ENCODE measurements at places on chromosomes 7 and 10.

GRCh38 chr7:49346195-49346899 lies 422.0 kb downstream of the CDC14C start:
- DNase-seq, result no peak

GRCh38 chr10:126147866-126148587 lies 240.2 kb downstream of the ADAM12 start:
- DNase-seq, result no peak

DNA sequence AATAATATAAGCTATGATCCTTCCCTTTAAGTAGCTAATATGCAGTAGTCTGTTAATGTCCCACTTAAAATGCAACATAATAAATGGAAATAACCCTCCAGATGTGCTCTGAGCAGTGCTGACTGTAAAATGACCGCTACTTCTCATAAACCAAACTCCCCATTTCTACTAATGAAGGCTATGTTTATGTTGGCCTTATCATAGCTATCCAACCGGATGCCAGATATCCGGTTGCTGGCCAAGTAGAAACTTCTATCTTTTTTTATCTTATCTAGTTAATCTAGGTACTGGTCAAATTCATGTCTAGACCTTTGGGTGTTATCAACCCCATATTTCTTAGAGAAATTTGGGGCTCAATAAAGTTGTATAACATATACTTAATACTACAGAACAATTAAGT lies 56.6 kb downstream of the CHRM2 start:
- no peak for DNase-seq

- DNase-seq, result peak; percentile 88
Measured at GRCh38 chr7:7257899-7258692, 75.8 kb downstream of the C1GALT1 start.

- DNase-seq, result no peak
Measured at GRCh38 chr10:103807996-103808395, 47.4 kb downstream of the SH3PXD2A start.

GRCh38 chr7:107048783-107049418 lies 4.4 kb downstream of the PRKAR2B start:
- DNase-seq, result no peak

DNA sequence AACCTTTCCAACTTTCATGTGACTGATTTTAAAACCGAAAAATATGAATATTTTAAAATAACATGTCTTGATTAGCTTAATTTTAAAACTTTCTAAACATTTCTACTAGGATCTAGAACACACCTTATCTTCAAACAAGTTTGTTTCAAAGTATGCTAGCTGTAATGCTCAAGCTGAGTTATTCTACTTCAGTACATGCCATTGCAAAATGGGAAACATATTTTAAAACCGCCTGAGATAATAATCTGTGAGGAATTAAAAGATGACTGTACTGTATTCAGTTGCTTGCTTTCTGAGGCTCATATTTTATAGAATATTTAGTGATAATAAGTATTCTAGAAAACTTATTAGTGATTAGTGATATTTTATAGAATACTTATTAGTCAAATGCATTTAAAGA lies 99.6 kb downstream of the LMBR1 start:
- DNase-seq, result no peak

DNA sequence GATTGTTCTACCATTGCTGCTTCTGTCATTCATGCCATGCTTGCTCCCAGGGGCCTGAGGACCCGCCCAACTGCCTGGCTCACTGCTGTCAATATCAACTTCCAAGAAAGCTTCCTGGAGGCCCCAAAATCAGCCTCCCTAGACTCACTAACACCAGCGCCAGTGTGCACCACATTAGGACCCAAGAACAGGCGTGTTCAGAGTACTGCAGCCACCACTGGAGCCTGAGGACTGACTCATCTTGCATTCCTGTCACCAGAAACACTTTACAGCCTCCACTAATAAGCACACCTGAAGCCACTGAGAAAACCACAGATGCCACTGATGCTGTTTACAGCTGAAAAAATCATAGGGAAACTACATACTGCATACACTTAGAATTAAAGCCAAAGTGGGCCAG lies 1284.3 kb downstream of the TYW1 start:
- no peak for DNase-seq

DNA sequence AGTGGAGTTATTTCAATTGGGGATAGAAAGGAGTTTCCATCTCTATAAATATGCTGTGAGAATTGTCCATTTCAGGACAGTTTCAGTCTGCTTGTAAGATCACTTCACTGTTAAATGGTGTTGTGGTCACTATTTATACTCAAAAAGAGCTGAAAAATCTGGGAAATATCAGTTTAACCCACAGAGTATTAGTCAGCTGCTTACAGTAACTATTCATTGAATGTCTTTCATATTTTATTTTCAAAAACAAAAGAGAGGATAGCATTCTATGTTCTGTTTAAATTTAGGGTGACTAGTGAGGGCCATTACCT lies 85.4 kb upstream of the PLXDC2 start:
- no peak for DNase-seq

DNA sequence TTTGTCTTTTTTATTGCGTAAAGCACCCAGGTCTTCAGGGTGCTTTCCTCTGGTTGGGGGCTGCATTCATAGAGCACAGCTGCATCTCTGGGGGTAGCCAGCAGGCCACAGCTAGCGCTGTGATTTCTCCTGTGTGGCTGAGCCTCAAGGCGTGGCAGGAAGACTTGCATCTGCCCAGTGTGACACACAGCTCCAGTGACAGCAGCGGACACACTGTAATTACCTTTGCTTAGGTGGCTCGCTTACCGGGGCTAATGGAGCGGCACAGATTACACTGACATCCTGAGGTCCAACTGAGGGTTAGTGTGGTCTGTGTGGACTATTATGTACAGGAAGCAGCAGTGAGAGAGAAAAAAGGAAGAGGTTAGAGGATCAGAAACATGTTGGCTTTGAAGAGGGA lies 27.1 kb downstream of the ABCB4 start:
- DNase-seq, result no peak

DNA sequence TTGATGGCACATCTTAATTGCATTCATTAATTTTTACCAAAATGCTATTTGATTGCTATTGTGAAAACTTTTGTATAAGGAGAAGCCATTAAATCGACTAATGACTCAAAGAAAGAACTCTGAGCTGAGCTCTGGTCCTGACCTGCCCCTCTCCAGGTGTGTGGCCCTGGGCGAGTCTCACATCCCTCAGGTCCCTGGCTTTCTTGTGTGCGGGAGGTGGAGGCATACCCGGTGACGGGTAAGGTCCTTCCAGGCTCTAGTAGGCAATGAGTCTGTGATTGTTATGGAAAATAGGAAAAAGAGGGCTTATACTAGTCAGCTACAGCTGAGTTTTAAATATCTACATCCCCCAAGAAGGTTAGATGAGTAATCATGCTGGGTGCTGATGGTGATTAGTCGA lies 248.1 kb downstream of the GATA3 start:
- DNase-seq, result no peak

DNA sequence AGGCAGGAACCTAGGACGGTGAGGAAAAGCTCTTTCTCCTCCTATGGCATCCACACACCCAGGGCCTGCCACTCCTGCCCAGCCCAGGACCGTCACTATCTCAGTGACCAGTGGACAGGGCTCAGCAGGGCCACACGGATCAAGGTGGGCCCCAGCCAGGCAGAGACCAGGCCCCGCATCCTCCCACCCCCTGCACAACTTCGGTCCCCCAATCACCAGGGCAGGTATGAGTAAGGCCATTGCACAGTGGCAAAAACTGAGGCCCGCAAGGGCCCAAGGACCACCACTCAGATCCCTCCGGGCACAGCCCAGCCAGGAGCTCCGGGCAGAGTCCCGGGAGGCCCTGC lies 30.3 kb downstream of the OAT start:
- no peak for DNase-seq

- DNase-seq, result no peak
Measured at GRCh38 chr7:43869867-43870240, 537 bp upstream of the MRPS24 start.

DNA sequence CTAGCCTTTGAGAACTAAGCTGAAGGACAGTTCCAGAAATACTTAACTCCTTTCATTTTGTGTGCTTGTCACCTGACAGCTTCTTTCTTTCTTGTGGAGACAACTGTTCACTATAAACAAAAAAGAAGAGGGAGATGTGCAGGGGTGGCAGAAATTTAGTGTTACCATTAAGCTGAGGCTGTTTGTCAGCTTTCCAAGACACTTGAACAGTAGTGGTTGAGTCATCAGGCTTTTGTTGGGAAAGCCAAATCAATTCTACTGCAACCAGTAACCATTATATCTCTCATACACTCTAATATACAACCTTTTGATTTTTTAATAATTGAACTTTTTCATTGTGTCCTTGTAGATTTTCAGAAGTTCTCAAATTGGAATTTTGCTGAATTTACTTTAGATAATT lies 75.3 kb downstream of the POLL start:
- DNase-seq, result no peak

- no peak for DNase-seq
Measured at GRCh38 chr7:91327346-91327745, 63.1 kb downstream of the FZD1 start.

DNA sequence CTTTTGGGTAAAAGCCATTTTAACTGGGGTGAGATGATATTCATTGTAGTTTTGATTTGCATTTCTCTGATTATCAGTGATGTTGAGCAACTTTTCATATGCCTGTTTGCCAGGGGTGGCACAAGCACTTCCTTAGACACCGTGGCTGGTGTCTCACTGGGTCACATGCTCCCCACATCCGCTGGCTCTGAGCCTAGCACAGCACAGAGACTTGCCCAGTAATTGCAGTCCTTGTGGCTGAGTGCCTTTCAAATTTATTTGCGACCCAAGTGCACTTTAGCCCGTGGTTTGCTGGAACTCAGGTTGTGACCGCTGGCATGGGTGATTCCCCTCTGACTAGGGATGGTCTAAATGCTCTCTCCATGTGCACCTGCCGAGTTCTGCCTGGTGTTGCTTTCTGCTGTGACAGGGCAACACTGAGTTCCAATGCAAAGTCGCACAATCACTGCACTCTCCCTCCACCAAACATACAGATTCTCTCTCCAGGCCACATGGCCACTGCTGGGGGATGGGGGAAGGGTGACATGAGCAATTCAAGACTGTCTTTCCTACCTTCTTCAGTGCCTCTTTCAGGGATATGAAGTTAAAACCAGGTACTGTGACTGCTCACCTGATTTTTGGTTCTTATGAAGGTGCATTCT lies 66.5 kb downstream of the ZNF277 start:
- DNase-seq, result peak; percentile 33

DNA sequence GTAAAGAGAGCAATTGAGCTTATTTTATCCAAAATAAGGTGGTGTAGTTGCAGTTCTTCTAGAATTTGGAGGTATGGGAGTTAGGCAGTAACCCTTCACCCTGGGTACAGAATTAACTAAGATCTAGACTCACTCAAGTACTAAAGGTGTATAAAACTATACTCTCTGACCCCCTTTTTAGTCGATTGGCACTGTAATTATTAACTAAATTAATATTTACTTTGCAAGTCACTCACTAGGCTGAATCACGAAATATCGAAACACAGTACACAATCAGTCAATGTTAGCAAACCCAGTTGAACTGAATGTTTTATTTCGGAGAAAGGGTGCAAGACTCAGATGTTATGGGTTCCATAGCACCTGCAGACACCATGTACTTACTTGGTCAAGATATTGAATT lies 14.6 kb upstream of the CYP2C19 start:
- no peak for DNase-seq

- no peak for DNase-seq
Measured at GRCh38 chr7:70383066-70383782, 748.7 kb upstream of the GALNT17 start.

DNA sequence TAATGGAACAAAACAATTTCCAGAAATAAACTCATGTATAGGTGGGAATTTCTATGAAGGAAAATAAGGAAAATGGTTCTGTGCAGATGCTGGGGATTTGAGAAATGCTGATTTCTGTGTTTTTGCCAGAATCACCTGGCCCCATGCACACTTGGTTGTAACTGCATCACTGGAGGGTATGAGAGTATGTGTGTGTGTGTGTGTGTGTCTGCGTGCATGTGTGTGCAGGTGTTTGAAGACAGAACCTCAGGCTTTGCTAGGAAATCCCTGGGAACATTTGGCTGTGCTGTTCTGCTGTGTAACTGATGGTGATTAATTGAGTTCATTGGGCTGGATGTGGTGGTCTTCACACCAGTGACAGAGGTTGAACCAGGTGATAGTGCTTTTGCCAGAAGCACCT lies 141.6 kb downstream of the CAMK1D start:
- no peak for DNase-seq

- DNase-seq, result no peak
Measured at GRCh38 chr10:57964351-57964750, 303.3 kb downstream of the IPMK start.

DNA sequence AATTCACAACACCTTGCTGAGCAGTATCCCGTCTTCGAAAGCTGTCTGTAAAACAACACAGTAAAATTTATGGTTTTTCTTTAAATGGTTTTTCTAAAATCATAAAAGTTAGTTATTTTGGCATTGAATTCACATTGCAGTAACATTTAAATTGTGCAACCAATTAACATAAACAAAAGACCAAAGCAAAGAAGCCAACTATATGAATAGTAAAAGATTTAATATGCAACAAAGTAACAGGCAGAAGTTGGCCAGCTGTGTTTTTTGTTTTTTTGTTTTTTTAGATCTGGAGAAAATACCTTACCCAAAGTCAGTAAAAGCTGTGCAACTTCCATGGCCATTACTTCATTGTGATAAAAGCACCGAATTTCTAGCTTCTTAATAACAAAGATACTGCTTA lies 11.3 kb downstream of the SRI start:
- no peak for DNase-seq

- DNase-seq, result peak; percentile 18
Measured at GRCh38 chr7:39838326-39838725, 111.7 kb upstream of the CDK13 start.

DNA sequence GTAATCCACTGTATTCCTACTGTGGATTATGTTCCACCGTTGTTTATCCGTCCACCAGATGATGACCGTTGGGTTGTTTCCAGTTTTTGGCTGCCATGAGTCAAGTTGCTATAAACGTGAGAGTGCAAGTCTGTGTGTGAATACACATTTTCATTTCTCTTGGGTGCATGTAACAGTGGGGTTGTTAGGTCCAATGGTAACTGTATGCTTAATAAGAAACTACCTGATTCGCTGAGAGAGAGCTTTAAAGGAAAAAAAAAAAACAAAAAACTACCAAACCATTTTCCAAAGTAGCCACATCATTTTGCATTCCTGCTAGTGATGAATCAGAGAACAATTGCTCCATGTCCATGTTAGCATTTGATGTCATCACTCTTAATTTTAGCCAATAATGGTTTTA lies 15.9 kb downstream of the UBN2 start:
- no peak for DNase-seq

- DNase-seq, result no peak
Measured at GRCh38 chr10:45005284-45005683, 4.6 kb downstream of the ZNF22 start.

DNA sequence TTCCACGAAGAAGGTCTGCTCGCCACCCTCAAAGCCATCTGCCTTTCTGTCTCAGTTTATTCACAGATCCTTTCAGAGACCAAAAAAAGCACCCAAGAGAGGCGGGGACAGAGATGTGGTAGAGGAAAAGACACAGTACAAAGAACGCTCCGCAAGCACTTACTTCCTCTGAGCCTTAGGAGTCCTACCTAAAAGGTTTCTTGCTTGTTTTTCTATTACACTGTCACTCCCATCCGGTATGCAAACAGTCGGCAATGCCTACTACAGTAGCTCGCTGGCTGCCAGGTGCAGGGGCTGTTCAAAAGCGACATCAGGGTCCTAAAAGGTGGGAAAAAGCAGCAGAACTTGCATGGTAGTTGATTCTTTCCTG lies 816 bp downstream of the TECPR1 start:
- DNase-seq, result peak; percentile 65

GRCh38 chr10:84194424-84195043 lies at the start of gene CDHR1:
TSS of gene CDHR1 (plus strand) at chr10:84194537. CDS start at chr10:84194761, 224 bp downstream.
- DNase-seq, result peak; percentile 70

Data from GM12865 (cell line).